CD8-positive, alpha-beta memory T cell (primary cell): ENCODE measurements at places on chromosomes 3 and 15.

GRCh38 chr3:73148206-73148605, 86.7 kb downstream of the EBLN2 start:
- DNase-seq, result no peak

DNA sequence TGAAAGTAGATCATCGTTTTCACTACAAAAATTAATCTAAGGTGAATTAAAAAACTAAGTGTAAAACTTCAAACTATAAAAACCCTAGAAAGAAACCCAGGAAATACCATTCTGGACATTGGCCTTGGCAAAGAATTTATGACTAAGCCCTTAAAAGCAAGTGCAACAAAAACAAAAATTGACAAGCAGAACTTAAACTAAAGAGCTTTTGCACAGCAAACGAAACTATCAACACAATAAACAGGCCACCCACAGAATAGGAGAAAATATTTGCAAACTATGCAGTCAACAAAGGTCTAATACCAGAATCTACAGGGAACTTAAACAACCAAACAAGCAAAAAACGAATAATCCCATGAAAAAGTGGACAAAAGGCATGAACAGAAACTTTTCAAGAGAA, 302.0 kb downstream of the CHST2 start:
- DNase-seq, result no peak

GRCh38 chr3:197959891-197960693, at the start of gene LMLN:
Gene LMLN, plus strand, starts transcription at chr3:197960217. Its CDS starts 29 bp downstream, at chr3:197960246.
- peak; percentile 96 for DNase-seq

- DNase-seq, result no peak
Observed at GRCh38 chr3:33131331-33132018, 17.7 kb downstream of the CRTAP start.

DNA sequence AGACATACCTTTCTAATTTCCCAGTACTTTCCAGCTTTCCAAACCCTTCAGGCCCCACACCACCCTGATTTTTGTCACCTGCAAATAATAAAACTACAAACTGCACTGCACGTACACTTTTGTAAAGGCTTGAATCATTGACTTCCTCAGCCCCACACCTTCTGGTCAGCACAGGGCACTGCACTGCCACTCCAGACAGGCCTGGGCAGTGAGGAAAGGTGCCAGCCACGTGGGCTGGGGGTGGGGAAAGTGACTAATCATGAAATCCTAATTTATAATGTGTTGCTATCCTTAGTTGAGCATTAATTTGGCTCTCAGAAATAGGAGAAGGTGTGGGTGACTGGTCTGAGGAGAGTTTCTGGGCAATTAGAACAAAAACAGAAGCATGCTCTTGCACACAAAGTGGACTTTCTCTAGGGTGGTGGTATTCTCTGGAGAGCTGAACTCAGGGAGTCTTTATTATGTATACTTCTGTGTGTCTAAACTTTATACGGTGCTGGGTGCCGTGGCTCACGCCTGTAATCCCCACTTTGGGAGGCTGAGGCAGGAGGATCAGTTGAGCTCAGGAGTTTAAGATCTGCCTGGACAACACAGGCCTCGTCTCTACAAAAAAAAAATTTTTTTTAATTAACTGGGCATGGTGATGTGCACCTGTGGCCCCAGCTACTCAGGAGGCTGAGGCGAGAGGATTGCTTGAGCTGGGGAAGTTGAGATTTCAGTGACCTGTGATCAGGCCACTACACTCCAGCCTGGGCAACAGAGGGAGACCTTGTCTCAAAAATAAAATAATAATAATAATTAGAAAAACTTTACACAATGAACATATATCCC, 58.2 kb upstream of the FLNB start:
- DNase-seq, result no peak

- no peak for DNase-seq
Observed at GRCh38 chr15:82081914-82082762, 36.3 kb upstream of the MEX3B start.

- DNase-seq, result no peak
Observed at GRCh38 chr15:55827204-55827603, 84.3 kb upstream of the PRTG start.

- DNase-seq, result no peak
Observed at GRCh38 chr3:108528459-108529252, 18.3 kb upstream of the MYH15 start.

- peak; percentile 80 for DNase-seq
Observed at GRCh38 chr15:41557673-41558399, 1.2 kb upstream of the TYRO3 start.

- no peak for DNase-seq
Observed at GRCh38 chr3:112777811-112778210, 68.9 kb downstream of the CD200R1L start.

DNA sequence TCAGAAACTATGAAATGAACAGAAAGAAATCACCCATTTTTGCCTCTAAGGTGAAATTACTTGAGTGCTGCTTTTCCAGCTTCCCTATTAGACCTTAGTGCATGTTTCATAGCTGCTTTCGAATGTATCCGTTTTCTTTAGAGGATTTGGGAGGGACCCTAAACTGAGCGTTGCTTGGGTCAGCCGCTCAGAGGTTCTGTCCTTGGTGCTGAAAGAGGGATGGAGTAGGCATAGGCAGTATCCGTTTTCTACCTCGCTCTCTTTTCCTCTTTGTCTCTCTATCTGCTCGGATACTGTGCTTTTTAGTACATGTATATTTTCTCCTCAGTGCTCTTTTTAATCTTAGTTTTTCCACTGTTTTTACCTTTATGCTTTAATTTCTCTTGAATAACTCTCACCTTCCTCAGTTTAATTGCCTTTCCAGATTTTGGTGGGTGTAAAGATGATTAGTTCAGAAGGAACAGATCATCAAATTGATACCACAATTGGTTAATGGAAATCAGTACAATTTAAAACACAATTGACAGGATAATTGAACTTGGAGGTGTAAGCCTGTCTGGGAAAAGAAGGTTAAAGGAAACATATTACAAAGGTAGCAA, at the start of gene DRD3:
TSS of gene DRD3 (minus strand) at position 283 of the 599 bp plus-strand sequence. CDS start 7,060 bp downstream, outside the sequence.
- no peak for DNase-seq

- DNase-seq, result no peak
Observed at GRCh38 chr3:102112704-102113230, 263.5 kb downstream of the NFKBIZ start.

DNA sequence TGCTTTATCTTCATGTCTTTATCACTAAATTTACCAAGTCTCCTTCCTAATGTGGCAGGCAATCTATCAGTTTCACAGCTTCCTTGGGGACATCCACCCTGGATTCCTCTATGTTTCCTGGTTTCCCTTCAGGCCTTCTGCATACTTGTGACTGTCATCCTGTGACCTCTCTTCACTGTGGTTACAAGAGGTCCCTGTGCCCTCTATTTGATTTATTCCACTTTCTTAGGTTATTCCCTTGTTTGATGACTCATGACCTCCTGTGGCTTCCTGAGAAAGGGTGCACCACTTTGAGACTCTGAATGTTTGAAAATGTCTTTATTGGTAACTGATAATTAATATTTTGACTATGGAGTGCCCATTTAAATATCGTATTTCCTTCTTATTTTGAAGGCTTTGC, 60.5 kb upstream of the KY start:
- DNase-seq, result no peak

- peak; percentile 24 for DNase-seq
Observed at GRCh38 chr3:30729512-30729911, 123.1 kb downstream of the TGFBR2 start.

DNA sequence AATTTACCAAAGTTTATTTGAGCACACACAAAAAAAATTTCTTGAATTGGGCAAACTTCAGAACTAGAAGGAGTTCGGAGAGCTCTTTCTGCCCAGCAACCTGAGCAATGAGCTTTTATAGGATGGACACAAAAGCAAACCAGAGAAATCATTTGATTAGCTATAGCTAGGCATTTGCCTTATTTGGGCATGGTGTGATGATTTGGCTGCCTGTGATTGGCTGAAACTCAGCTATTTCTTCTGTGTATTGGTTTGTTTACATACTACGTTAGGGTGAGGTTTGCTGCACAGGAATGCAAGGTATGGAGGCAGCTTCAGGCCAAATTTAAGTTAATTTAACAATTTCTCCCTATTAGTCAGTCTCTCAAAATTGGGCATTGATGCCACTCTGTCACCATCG, 65.1 kb downstream of the NEK11 start:
- DNase-seq, result no peak

GRCh38 chr15:99977929-99978328, 244.7 kb upstream of the LYSMD4 start:
- DNase-seq, result no peak

GRCh38 chr15:63163217-63163616, 5.9 kb upstream of the RPS27L start:
- DNase-seq, result no peak

DNA sequence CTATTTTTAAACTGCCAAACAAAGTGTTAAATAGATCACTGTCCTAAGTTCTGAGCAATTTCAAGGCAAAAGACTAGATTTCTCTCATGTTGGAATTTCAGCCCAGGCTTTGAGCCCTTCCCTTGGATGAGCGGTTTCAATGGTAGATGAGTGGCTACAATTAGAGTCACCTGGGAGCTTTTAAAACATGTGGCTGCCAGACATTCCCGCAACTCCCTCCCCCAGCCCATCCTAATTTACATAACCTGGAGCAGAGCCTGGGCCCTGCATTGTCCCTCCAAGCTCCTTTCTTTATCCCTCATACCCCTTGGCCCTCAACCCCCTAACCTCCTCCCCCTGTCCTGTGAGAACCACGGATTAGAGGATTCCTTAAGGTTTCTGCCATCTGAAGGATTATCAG, 357.5 kb upstream of the UMPS start:
- DNase-seq, result no peak

GRCh38 chr3:12486916-12487315, 2.6 kb downstream of the TSEN2 start:
- no peak for DNase-seq

GRCh38 chr3:195908694-195909581, 587 bp upstream of the TNK2 start:
- peak; percentile 9 for DNase-seq

- DNase-seq, result no peak
Observed at GRCh38 chr15:26634319-26634718, 138.5 kb downstream of the GABRB3 start.

DNA sequence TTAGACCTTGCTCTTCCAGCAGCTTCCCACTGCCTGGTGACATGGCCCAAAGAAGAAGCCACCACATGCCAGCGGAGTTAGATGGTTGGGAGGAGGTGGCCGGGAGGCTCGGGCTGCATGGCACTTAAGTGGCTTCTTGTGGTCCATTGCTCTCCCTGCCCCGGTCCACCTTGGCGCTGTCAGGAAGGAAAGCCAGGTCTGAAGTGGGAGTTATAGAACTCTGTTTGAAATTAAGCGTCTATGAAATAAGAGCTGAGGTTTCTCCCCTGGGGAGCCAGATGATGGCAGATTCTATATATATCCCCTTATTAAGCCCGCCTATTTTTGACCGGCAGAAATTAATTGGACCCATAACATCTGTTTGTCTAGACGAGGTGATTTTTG, 61.2 kb downstream of the ITGA11 start:
- no peak for DNase-seq

DNA sequence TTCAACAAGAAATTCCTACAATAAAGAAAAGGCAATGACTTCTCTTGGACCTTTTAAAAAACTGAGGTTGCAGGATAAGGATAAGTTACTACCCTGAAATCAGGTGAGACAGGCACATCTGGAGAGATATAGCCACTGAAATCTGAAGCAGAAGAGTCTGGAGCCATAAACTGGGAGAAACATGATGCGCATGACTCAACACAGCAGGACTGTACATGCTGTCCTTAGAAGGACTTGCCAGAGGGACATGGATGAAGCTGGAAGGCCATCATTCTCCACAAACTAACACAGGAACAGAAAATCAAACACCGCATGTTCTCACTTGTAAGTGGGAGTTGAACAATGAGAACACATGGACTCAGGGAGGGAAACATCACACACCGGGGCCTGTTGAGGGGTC, 1020.2 kb downstream of the AGBL1 start:
- DNase-seq, result no peak

- no peak for DNase-seq
Observed at GRCh38 chr3:185382154-185382553, 19.2 kb downstream of the MAP3K13 start.

- no peak for DNase-seq
Observed at GRCh38 chr3:59480486-59480995, 430.7 kb upstream of the CFAP20DC start.

DNA sequence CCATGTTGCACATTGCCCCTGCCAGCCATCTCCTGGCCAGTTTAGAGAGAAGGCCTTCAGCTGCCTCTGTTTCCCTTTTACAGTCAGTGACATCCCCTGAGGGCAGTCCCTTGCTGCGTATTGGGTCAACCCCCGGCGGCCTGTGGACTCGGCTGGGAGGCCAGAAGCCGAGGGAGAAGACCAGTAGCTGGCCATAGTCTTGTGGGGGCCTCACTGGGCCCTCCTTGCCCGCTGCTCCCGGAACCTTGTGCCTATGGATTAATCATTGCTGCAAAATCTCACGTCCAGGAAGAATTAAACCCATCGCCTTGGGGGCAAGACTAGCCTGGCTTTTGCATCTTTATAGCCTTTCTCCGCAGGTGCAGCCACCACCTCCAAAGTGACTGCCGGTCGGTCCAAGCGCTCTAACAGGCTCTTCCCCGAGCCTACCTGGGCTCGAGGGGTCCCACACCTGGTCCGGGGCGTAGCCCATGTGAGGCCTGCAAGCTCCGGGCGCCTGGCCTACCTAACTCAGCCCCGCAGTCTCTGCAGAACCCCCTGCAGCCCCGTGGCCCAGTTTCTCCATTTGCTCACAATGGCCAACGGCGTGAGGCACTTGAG, 870 bp upstream of the CHAC1 start:
- DNase-seq, result no peak

DNA sequence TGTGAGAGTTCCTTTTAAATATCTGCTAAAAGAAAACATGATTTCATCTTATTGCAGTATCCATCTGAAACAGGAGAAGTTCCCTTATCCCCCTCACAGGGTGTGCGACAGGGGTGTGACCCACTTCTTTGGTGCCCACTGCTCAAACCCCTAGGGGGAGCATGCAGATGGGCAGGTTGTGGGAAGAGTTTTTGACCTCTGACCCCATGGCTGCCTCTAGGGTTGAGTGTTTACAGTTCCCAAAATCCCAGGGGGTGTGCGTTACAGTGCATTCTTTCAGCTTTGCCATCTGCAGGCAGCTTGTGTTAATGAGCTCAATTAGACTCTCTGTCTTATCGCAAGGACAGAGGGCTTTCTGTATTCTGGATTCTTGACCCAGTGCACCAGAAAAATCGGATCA, 443.2 kb upstream of the FRG2C start:
- DNase-seq, result no peak

DNA sequence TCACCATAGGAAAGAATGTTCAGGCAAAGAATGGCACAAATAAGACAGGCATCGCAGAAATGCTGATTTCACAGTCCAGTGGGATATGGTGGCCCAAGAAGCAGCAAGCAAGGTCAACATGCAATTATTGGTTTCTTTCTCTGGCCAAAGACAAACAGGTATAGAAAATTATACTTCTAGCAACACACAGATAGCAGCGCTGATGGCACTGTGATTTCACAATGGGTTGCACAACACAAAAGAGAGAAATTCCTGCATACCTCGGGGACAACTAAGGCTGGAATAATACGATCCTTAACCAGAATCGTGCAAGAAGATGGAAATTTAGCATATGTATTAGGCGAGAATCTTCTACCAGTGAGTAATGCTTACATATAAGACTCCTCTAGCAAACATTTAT, 76.3 kb upstream of the NR2F2 start:
- DNase-seq, result no peak

GRCh38 chr3:16927485-16927884, 42.7 kb downstream of the PLCL2 start:
- DNase-seq, result no peak
